ENCODE measurements at places on chromosomes 3 and 15. TPM values are rescaled to one million over a fixed set of nuclear protein-coding genes. Genes with fewer than 3 reads are reported as not detected.

ANKRD28 gene
- 8.9 TPM for polyA plus RNA-seq

GRK7 gene
- polyA plus RNA-seq = not detected

MAGI1 gene
- 10.4 TPM for polyA plus RNA-seq

FOXB1 gene
- polyA plus RNA-seq = not detected

GOLGA8J gene
- polyA plus RNA-seq = 0.21 TPM

SPESP1 gene
- 0.99 TPM for polyA plus RNA-seq

TEX9 gene
- 1.0 TPM for polyA plus RNA-seq

SPINT1 gene
- polyA plus RNA-seq = 6.2 TPM

MLF1 gene
- polyA plus RNA-seq = 7.1 TPM

USP3 gene
- polyA plus RNA-seq = 12.0 TPM

SCG3 gene
- polyA plus RNA-seq = 3.8 TPM

STAC gene
- polyA plus RNA-seq = 0.08 TPM

ACSBG1 gene
- polyA plus RNA-seq = 0.27 TPM

GPR27 gene
- 3.5 TPM for polyA plus RNA-seq

GXYLT2 gene
- 17.5 TPM for polyA plus RNA-seq

EHHADH gene
- 4.8 TPM for polyA plus RNA-seq

CHRNA5 gene
- 1.1 TPM for polyA plus RNA-seq

KCNMB2 gene
- polyA plus RNA-seq = 1.0 TPM

ERICH6 gene
- polyA plus RNA-seq = not detected

DUOXA2 gene
- polyA plus RNA-seq = 0.13 TPM

ST6GAL1 gene
- polyA plus RNA-seq = 15.2 TPM

CLEC3B gene
- polyA plus RNA-seq = 14.3 TPM

ITPKA gene
- 0.34 TPM for polyA plus RNA-seq

C15orf62 gene
- polyA plus RNA-seq = 0.17 TPM

MST1 gene
- 22.2 TPM for polyA plus RNA-seq

PIK3CB gene
- 8.2 TPM for polyA plus RNA-seq

SCAPER gene
- 5.4 TPM for polyA plus RNA-seq

ZIC1 gene
- polyA plus RNA-seq = 2.7 TPM

RASGRP1 gene
- 0.76 TPM for polyA plus RNA-seq

LRRIQ4 gene
- polyA plus RNA-seq = not detected

SLC22A13 gene
- polyA plus RNA-seq = not detected

CHRNA3 gene
- polyA plus RNA-seq = not detected

RPP25 gene
- polyA plus RNA-seq = 5.0 TPM

CSTA gene
- polyA plus RNA-seq = 36.9 TPM

PPM1L gene
- polyA plus RNA-seq = 2.6 TPM

Data from adipose tissue (tissue), 3 donors.